Lung (tissue), 17 donors: ENCODE measurements at places on chromosomes 12 and 14.
A peak's percentile ranks its signal among the peaks of the same experiment; 100 is the strongest.

DNA sequence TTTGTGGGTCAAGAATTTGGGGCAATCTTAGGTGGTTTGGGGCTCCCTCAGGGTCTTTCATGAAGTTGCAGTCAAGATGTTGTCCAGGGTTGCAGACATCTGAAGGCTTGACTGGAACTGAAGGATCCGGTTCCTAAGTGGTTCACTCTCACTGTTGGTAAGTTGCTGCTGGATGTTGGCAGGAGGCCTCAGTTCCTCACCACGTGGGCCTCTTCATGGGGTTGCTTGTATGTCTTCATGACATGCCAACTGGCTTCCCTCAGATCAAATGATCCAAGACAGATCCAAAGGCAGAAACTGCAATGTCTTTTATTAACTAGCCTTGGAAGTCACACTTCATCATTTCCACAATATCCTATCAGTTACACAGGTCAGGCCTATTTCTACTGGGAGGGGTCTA, 49.2 kb downstream of the ARF6 start:
- H3K4me3 ChIP-seq: no peak overlapping the region
- no peaks in the 10 kb centered on the region for H3K4me1 ChIP-seq
- H3K27ac ChIP-seq: no peak overlapping the region
- no peaks in the 10 kb centered on the region for H3K27me3 ChIP-seq
- H3K36me3 ChIP-seq: no peaks in the 10 kb centered on the region

GRCh38 chr14:94328196-94328595, 5.1 kb upstream of the SERPINA6 start:
- H3K27me3 ChIP-seq: no peaks in the 10 kb centered on the region
- no peak overlapping the region for H3K27ac ChIP-seq
- no peaks in the 10 kb centered on the region for H3K4me1 ChIP-seq

- H3K27ac ChIP-seq: no peak overlapping the region
- no peak overlapping the region for H3K4me3 ChIP-seq
- H3K4me1 ChIP-seq: no peaks in the 10 kb centered on the region
Measured at GRCh38 chr14:60925286-60925685, 55.6 kb downstream of the TRMT5 start.

GRCh38 chr12:94597268-94597667, 53.1 kb downstream of the TMCC3 start:
- H3K4me1 ChIP-seq: peaks cover 3% of the 10 kb centered on the region
- H3K4me3 ChIP-seq: no peak overlapping the region
- no peaks in the 10 kb centered on the region for H3K27me3 ChIP-seq
- no peak for DNase-seq
- H3K27ac ChIP-seq: no peak overlapping the region
- no peaks in the 10 kb centered on the region for H3K36me3 ChIP-seq

- no peak overlapping the region for H3K27ac ChIP-seq
- no peaks in the 10 kb centered on the region for H3K4me1 ChIP-seq
- peak; percentile 69 for DNase-seq
- H3K4me3 ChIP-seq: no peak overlapping the region
- no peaks in the 10 kb centered on the region for H3K36me3 ChIP-seq
Measured at GRCh38 chr12:95633732-95634465, 82.6 kb upstream of the USP44 start.
